IMR-90 (cell line): ENCODE measurements at places on chromosomes 16 and 17. TPM values are rescaled to one million over a fixed set of nuclear protein-coding genes. Genes with fewer than 3 reads are reported as not detected.

GRCh38 chr17:36921095-36921851 lies 16.0 kb upstream of the LHX1 start:
- H3K36me3 ChIP-seq, result no peaks in the 10 kb centered on the region
- no peak overlapping the region for H3K4me3 ChIP-seq
- H3K27ac ChIP-seq, result no peak overlapping the region

GRCh38 chr16:19662351-19662750 lies 55.7 kb downstream of the KNOP1 start:
- H3K36me3 ChIP-seq, result peaks cover 12% of the 10 kb centered on the region
- DNase-seq, result no peak
- H3K4me3 ChIP-seq, result no peak overlapping the region
- H3K4me1 ChIP-seq, result no peaks in the 10 kb centered on the region

DNA sequence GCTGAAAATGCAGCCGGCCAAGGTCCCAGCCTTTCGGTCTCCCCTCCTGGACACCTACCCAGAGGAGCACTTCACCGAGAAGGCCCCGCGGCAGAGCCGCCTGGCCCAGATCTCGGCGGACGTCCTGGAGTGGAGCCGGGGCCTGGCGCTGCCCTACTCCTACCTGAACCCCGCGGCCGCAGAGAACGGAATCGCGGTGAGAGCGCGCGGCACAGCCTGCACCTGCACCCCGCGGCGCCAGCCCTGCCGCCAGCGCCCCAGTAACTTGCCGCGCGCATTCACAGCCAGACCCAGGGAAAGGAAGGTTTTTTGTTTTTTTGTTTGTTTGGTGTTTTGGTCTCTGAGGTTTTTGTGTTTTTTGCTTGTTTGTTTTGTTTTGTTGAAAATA lies 15.2 kb downstream of the ALOX12B start:
- H3K27ac ChIP-seq, result no peak overlapping the region
- DNase-seq, result no peak
- peaks cover 88% of the 10 kb centered on the region for H3K27me3 ChIP-seq
- H3K4me1 ChIP-seq, result no peaks in the 10 kb centered on the region
- no peak overlapping the region for H3K4me3 ChIP-seq
- no peaks in the 10 kb centered on the region for H3K36me3 ChIP-seq

- H3K27me3 ChIP-seq, result no peaks in the 10 kb centered on the region
- H3K4me3 ChIP-seq, result no peak overlapping the region
- no peaks in the 10 kb centered on the region for H3K36me3 ChIP-seq
- DNase-seq, result no peak
- H3K4me1 ChIP-seq, result no peaks in the 10 kb centered on the region
These were observed 121.8 kb upstream of the IRX5 start for GRCh38 chr16:54808890-54809289.

DNA sequence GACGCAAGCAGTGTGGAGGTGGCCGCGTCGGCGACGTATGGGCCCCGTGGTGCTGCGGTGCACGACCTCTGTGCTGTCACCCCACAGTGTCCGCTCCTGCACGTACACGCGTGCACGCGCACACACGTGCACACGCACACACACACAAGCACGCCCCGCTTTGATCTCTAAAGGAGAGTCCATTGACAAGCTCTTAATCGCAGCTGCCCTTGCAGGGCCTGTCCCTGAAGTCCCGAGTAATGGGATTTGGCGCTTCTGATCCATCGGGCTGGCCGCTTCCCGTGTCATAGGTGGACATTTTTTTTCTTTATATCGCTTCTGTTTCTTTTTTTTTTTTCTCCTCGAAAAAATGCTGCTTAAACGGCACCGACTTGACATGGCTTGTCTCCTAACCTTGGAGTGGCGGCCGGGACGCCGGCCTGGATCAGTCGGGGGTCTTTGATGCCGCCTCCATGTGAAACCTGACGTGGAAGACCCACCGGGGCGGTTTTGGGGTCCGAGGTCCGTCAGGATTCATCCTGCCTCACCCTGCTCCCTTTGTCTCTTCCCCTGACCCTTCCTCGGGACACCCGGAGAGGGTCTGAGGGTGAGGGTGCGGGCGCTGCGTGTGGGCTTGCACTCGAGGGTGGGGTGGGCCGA lies 8.3 kb upstream of the AXIN1 start:
- H3K36me3 ChIP-seq, result no peaks in the 10 kb centered on the region
- H3K27me3 ChIP-seq, result no peaks in the 10 kb centered on the region
- H3K4me1 ChIP-seq, result no peaks in the 10 kb centered on the region
- no peak for DNase-seq

DNA sequence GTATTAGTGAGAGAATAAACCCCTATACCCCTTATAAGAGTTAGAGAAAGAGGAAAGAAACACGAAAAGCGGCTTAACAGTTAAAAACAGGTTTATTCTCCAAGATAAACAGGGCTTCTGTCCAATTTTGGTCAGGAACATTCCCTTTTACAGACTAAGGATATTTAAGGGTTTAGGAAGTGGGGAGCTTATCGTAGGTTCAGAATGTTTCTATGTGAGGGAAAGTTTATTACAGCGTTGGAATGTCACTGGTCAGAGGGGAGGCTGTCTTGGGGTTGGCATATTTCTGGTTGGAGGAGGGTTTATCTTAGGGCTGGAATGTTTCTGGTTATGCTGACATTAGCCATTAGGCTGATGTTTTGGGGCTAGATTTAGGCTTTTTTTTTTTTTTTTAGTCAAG lies 34.1 kb upstream of the WWOX start:
- H3K4me1 ChIP-seq, result no peaks in the 10 kb centered on the region
- no peaks in the 10 kb centered on the region for H3K27me3 ChIP-seq
- no peaks in the 10 kb centered on the region for H3K36me3 ChIP-seq
- DNase-seq, result no peak
- no peak overlapping the region for H3K4me3 ChIP-seq
- no peak overlapping the region for H3K27ac ChIP-seq

GRCh38 chr16:86631444-86631843 lies 53.1 kb downstream of the FOXL1 start:
- no peaks in the 10 kb centered on the region for H3K36me3 ChIP-seq
- H3K4me3 ChIP-seq, result no peak overlapping the region
- no peak for DNase-seq
- no peaks in the 10 kb centered on the region for H3K27me3 ChIP-seq
- H3K4me1 ChIP-seq, result peaks cover 2% of the 10 kb centered on the region; the same call in 1 of the 2 replicates

DNA sequence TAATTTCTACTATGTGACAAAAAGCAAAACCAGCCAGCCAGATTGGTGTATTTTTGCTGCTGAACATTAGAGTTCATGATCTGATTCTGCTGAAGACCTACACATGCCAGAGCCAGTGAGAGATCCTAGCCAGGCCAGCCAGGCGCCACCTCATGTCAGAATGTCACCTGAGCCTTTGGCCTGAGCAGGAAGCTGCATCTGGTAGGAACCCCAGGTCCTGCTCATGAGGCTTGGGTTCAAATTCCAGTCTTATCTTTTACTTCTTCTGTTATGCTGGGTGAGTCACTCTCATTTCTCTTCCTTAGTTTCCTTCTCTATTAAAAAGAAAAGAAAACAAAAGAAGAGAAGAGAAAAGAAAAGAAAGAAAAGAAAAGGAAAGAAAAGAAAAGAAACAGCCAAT lies 585.1 kb upstream of the CDH5 start:
- no peak overlapping the region for H3K4me3 ChIP-seq
- peak; percentile 4 for DNase-seq
- H3K27me3 ChIP-seq, result peaks cover 4% of the 10 kb centered on the region; the same call in 1 of the 2 replicates
- H3K4me1 ChIP-seq, result peaks cover 8% of the 10 kb centered on the region; the same call in 1 of the 2 replicates
- H3K36me3 ChIP-seq, result no peaks in the 10 kb centered on the region

DNA sequence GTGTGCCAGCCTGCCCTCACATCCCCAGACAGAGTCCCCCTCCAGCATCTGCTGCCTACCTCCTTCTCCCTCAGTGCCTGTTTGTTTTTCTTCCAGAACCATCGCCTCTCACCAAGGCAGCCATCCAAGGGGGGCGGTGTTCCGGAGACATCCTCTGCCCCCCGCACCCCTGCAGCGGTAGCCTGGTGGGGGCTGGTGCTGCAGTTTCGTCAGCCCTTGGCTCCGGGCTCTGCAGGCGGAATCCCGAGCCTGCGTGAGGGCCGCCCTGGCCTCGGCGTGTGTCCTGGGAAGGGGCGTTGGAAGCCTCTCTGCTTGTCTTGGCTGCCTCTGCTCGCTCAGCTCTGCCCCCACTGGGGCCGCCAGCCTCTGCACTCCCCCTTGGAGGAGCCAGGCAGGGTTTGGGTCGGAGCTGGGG lies 126.0 kb upstream of the CIBAR2 start:
- peak overlapping the region; percentile 84 for H3K27ac ChIP-seq
- peak; percentile 95 for DNase-seq
- peaks cover 35% of the 10 kb centered on the region for H3K4me1 ChIP-seq
- no peaks in the 10 kb centered on the region for H3K27me3 ChIP-seq
- H3K36me3 ChIP-seq, result no peaks in the 10 kb centered on the region
- no peak overlapping the region for H3K4me3 ChIP-seq

- no peak for DNase-seq
- no peaks in the 10 kb centered on the region for H3K36me3 ChIP-seq
- H3K4me1 ChIP-seq, result peaks cover 5% of the 10 kb centered on the region
- no peak overlapping the region for H3K27ac ChIP-seq
- H3K27me3 ChIP-seq, result peaks cover 8% of the 10 kb centered on the region
- no peak overlapping the region for H3K4me3 ChIP-seq
These were observed 16.5 kb upstream of the ST6GALNAC1 start for GRCh38 chr17:76659928-76660655.

- H3K4me1 ChIP-seq, result peaks cover 8% of the 10 kb centered on the region
- H3K4me3 ChIP-seq, result no peak overlapping the region
- DNase-seq, result no peak
- peaks cover 6% of the 10 kb centered on the region for H3K36me3 ChIP-seq
- H3K27me3 ChIP-seq, result no peaks in the 10 kb centered on the region
These were observed 1.3 kb upstream of the HERPUD1 start for GRCh38 chr16:56930486-56931270.

GRCh38 chr17:7237761-7238419 lies 1.4 kb downstream of the PHF23 start:
- DNase-seq, result peak; percentile 46
- no peaks in the 10 kb centered on the region for H3K27me3 ChIP-seq
- peak overlapping the region; percentile 97 for H3K27ac ChIP-seq
- H3K36me3 ChIP-seq, result peaks cover 36% of the 10 kb centered on the region
- H3K4me3 ChIP-seq, result peak overlapping the region; percentile 98

- no peak overlapping the region for H3K27ac ChIP-seq
- no peaks in the 10 kb centered on the region for H3K4me1 ChIP-seq
- H3K27me3 ChIP-seq, result peaks cover 25% of the 10 kb centered on the region
These were observed 37.2 kb downstream of the CCDC182 start for GRCh38 chr17:57707892-57708291.

Gene CPHXL2
- total RNA-seq, result not detected in 2 replicates

Gene TMED6
- not detected in 2 replicates for total RNA-seq

Gene KRT32
- not detected in 2 replicates for total RNA-seq

Gene CISD3
- total RNA-seq, result 1.3 and 1.4 TPM in 2 replicates

Gene ADORA2B
- total RNA-seq, result 5.2 and 5.8 TPM in 2 replicates

Gene PDPR
- 10.0 and 12.2 TPM in 2 replicates for total RNA-seq

Gene KRT16
- not detected in 2 replicates for total RNA-seq
